ENCODE measurements at places on chromosomes 7 and 10.

DNA sequence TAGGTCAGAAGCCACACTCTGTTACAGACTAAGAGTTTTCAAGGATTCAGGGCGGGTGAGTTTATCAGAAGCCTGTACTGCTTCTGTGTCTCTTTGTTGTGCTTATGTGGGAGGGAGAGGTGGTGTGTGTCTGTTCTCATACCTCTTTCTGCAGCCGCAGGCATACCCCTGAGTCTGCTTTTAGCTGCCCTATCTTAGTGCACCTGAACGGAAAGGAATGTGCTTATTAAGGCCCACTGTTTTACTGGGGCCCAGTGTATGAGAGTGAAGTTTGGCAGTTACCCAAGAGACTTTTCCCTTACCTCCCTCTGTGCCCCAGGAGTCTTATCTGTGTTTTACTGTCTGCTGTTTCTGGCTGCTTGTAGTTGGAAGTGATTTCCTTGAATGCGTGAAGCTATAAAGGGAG, 104.3 kb downstream of the TYW1 start:
- H3K36me3 ChIP-seq, result peaks cover 18% of the 10 kb centered on the region
- H3K27ac ChIP-seq, result no peak overlapping the region
- DNase-seq, result no peak
- H3K4me3 ChIP-seq, result no peak overlapping the region
- H3K4me1 ChIP-seq, result peaks cover 36% of the 10 kb centered on the region

DNA sequence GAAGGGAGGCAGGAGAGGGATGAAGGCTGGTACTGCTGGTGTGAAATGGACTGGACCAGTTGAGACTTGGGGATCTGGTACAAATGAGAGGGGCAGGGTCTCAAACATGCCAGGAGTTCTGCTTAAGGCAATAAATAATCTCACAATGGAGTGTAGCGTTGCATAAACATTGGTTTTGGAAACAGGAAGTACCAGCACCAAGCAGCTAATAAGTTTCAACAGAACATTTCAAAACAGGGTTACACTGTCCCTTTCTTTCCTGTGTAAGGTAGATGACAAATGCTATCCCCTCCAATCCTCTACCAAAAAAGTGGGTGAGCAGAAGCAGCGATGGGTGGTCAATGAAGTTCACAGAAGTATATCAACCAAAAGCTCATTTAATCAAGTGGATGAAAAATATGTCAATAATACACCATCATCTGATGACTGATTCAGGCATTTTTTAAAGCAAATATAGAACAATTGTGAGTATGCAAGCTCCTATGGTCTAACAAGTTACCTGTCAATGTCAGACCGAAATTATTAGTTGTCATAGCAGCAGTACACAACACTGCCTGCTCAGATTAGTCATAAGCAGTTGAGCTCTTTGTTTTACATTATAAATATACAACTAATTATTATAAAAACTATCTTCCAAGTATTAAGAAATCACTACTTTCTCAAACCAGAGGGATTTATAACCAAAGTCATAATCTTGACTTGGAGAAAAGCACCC, 220.0 kb downstream of the FAM107B start:
- H3K27ac ChIP-seq, result peak overlapping the region; percentile 75
- H3K36me3 ChIP-seq, result peaks cover 27% of the 10 kb centered on the region
- H3K4me3 ChIP-seq, result peak overlapping the region; percentile 29
- no peak for DNase-seq
- peaks cover 94% of the 10 kb centered on the region for H3K4me1 ChIP-seq

GRCh38 chr10:34237898-34238455, 577.1 kb downstream of the PARD3 start:
- peaks cover 7% of the 10 kb centered on the region for H3K27me3 ChIP-seq
- H3K27ac ChIP-seq, result no peak overlapping the region
- no peaks in the 10 kb centered on the region for H3K36me3 ChIP-seq
- no peaks in the 10 kb centered on the region for H3K4me1 ChIP-seq

- no peak overlapping the region for H3K27ac ChIP-seq
- no peaks in the 10 kb centered on the region for H3K27me3 ChIP-seq
- peaks cover 39% of the 10 kb centered on the region for H3K4me1 ChIP-seq
- no peaks in the 10 kb centered on the region for H3K36me3 ChIP-seq
- peak overlapping the region; percentile 56 for H3K4me3 ChIP-seq
Observed at GRCh38 chr10:71974489-71975021, 10.4 kb downstream of the CHST3 start.

GRCh38 chr10:61901829-61902444, 438 bp downstream of the ARID5B start:
- peaks cover 19% of the 10 kb centered on the region for H3K36me3 ChIP-seq
- H3K27me3 ChIP-seq, result no peaks in the 10 kb centered on the region
- peak; percentile 9 for DNase-seq
- H3K4me3 ChIP-seq, result peak overlapping the region; percentile 93
- H3K27ac ChIP-seq, result peak overlapping the region; percentile 92
- H3K4me1 ChIP-seq, result peaks cover 53% of the 10 kb centered on the region

GRCh38 chr10:121655254-121656144, 57.3 kb upstream of the FGFR2 start:
- H3K36me3 ChIP-seq, result no peaks in the 10 kb centered on the region
- no peak overlapping the region for H3K27ac ChIP-seq
- no peaks in the 10 kb centered on the region for H3K27me3 ChIP-seq
- DNase-seq, result no peak
- no peaks in the 10 kb centered on the region for H3K4me1 ChIP-seq
- no peak overlapping the region for H3K4me3 ChIP-seq

DNA sequence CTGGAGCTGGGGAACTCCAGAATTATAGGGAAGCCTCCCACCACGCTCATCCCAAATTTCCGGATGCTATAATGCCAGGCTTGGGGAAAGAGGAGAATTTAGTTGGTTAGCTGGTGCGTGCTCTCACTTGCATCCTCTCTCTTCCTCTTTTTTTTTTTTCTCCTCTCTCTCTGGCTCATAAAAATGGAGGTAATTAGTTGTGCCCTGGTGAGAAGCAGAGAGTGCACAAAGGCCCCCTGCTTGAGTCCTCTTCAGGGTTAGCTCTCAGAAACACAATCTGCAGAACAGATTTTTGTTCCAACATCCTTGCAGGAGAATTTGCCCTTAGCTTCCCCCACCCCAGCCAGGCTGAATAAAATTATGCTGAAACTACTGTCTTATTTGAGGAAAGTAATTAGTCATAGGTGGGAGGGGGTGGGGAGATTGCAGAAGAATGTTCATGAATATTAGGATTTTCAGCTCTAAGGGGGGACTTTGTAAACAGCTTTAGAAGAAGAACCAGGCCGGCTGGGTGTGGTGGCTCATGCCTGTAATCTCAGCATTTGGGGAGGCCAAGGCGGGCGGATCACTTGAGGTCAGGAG, 7.6 kb downstream of the SERPINE1 start:
- no peak overlapping the region for H3K27ac ChIP-seq
- no peaks in the 10 kb centered on the region for H3K36me3 ChIP-seq
- peaks cover 36% of the 10 kb centered on the region for H3K27me3 ChIP-seq
- peak overlapping the region; percentile 21 for H3K4me3 ChIP-seq
- no peak for DNase-seq

DNA sequence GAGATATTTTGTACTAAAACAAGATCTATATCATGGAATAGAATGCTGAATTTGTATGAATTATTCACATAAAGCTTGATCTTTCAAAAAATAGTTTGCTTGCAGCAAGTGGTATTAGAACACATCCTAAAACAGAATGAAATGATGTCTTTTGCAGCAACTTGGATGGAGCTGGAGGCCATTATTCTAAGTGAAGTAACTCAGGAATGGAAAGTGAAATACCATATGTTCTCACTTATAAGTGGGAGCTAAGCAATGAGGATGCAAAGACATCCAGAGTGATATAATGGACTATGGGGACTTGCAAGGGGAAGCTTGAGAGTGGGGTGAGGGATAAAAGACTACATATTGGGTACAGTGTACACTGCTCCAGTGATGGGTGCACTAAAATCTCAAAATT, 53.7 kb downstream of the ASB4 start:
- H3K27me3 ChIP-seq, result peaks cover 55% of the 10 kb centered on the region
- no peaks in the 10 kb centered on the region for H3K4me1 ChIP-seq
- no peak overlapping the region for H3K27ac ChIP-seq
- no peaks in the 10 kb centered on the region for H3K36me3 ChIP-seq
- no peak for DNase-seq

- H3K27me3 ChIP-seq, result peaks cover 13% of the 10 kb centered on the region
- H3K36me3 ChIP-seq, result no peaks in the 10 kb centered on the region
- peak overlapping the region; percentile 33 for H3K4me3 ChIP-seq
- DNase-seq, result no peak
Observed at GRCh38 chr7:127322832-127323493, 69.5 kb downstream of the ZNF800 start.

- peaks cover 26% of the 10 kb centered on the region for H3K27me3 ChIP-seq
- H3K27ac ChIP-seq, result no peak overlapping the region
- H3K36me3 ChIP-seq, result no peaks in the 10 kb centered on the region
- no peak overlapping the region for H3K4me3 ChIP-seq
- H3K4me1 ChIP-seq, result peaks cover 18% of the 10 kb centered on the region
- no peak for DNase-seq
Observed at GRCh38 chr10:1629326-1630198, 107.8 kb downstream of the ADARB2 start.

DNA sequence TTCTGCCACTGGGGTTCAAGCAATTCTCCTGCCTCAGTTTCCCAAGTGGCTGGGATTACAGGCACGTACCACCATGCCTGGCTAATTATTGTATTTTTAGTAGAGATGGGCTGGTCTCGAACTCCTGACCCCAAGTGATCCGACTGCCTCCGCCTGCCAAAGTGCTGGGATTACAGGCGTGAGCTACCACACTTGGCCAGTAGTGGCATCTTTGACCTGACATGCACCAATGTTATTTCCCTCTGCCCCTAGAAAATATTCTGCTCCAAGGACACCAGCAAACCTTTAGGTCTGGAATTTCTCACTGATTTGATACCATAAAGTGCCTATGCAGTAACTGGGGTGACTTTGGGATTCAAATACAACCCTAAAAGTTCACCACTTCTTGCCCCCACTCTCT, 179.4 kb downstream of the ARID5B start:
- H3K4me3 ChIP-seq, result peak overlapping the region; percentile 43
- H3K36me3 ChIP-seq, result peaks cover 58% of the 10 kb centered on the region
- no peak for DNase-seq
- peaks cover 83% of the 10 kb centered on the region for H3K4me1 ChIP-seq
- peak overlapping the region; percentile 31 for H3K27ac ChIP-seq
- no peaks in the 10 kb centered on the region for H3K27me3 ChIP-seq

DNA sequence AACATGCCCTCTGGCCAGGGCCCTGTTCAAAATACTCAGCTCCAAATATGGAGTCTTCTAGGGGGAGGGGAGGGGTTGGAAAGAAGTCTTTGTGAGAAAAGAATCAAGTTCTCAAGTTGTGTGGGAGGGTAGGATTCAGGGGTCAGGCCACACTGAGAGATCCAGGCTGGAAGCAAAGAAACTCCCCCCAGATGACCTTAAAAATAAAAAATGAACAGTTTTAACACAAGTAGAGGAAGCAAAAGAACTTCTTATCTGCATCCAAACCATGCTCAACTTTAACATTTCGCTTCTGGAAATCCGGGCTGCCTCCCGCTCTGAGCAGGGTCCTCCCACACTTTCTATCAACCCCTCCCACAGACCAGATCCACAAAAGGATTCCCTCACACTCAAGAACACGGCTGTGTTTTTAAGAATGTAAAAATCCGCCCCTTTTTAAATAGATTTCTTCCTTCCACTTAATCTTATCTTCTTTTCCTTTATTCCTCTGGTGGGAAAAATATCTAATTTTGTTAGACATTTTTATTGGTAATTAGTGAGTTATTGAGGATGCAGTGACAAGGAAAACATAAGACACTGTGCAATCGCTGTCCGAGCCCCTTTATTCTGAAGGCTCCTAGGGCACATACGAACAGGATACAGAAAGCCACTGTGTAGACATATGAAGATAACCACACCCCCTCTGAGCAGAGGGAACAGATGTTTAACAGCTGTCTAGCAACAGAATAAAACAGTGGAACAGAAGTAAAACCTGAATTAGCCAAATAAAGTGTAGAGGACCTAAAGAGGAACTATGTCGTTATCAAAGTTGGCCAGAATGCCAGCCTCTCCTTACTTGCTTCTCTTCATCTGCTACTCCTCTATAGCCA, 43.8 kb downstream of the CYTH3 start:
- no peaks in the 10 kb centered on the region for H3K36me3 ChIP-seq
- peaks cover 24% of the 10 kb centered on the region for H3K4me1 ChIP-seq
- H3K4me3 ChIP-seq, result no peak overlapping the region
- H3K27ac ChIP-seq, result no peak overlapping the region
- DNase-seq, result no peak
